ENCODE measurements at places on chromosomes 5 and 9.

- DNase-seq = no peak
Measured at GRCh38 chr5:66932457-66932856, 264.1 kb downstream of the CD180 start.

DNA sequence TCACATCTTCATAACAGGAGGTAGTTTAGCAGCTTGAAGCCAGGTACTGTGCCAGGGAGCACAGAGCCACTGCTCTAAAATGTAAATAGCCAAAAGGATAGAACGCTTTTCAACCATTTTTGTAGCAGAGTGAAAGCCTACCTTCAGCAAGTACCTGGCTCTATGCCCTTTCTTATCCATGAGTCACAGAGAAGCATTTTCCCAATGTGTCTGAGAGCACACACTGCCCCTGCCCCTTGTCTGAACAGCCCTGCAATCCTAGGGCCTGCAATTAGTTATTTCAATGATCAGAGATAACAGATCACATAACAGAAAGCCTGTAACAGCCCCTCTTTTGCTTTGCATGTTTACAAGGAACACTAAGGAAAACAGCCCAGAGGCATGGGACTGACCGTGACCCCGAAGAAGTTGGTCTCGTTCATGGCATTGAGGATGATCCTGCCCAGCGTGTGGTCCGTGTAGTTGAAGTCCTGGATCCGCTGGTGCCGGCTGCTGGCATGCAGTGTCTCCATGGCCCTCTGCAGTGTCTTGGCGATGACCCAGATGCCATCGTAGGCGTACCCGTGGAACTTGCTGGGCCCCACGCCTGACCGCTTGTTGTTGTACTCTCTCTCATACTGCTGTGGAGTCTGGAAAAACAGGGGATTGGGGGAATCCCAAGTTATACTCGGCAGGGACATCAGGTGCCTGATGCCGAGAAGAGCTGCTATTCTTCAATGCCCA, 198.3 kb upstream of the TBC1D2 start:
- DNase-seq = no peak

- DNase-seq = peak; percentile 73
Measured at GRCh38 chr9:130128251-130128650, 44.0 kb upstream of the NCS1 start.

DNA sequence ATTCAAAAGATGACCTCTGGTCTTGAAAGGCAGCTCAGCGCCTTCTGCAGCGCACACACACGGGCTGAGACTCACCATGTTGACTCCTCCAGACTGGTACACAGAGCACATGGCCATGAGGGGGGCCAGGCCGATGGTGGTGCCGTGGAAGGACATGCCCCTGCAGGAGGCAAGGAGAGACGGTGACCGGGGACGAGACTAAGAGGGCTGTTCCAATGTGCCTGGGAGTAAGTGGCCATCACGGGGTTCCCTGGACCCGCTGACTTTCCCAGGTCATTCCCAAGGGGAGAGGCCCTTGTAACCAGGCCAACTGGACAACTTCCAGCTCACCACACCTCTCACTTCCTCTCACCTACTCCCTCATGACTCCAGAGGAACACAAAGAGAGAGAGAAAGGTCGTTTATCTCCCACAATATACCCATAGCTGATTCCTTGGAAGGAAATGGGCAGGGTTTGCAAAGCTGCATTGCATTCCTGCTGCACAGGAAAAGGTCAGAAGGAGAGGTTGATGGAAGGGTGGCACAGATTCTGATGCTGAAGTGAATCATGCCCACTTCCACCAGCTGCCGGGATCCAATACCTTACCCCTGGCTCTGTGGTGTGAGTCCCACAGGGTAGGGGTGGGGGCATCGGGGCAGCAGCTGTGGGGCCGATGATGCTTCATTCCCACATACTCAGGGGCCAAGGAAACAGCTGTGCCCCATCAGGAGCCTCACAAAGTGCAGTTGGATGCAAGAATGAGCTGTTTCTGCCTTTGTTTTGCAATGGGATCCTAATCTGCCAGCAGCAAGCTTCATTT, 47.2 kb downstream of the NIPAL4 start:
- DNase-seq = no peak

DNA sequence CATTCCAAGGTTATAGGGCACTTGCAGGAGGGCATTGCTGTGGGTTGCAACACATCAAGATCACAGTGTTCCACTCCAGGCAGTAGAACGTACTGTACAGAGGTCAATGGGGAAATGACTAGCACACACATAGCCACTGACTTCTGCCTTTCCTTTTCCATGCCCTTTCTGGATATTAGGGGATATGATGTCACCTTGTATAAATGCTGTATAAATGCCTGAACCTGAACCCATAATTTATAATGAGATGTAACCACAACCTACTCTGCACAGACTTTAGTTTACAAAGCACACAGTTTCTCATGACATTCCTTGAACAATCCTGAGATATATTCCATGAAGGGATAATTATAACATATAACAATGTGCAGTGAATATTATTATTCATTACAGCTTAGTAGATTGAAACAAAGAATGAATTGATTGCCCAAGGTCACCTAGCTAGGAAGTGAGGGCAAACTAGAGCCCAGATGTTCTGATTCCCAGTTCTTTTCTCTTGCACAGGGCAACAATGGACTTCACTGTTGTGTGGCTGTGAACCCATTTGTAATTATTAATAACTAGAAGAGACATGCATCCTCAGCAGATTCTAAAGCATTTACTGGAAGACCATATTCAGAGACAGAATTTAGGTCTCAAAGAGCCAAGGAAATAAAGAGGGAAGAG, 5.6 kb upstream of the ABLIM3 start:
- DNase-seq = no peak

- DNase-seq = no peak
Measured at GRCh38 chr5:56941981-56942380, 9.9 kb downstream of the MIER3 start.

DNA sequence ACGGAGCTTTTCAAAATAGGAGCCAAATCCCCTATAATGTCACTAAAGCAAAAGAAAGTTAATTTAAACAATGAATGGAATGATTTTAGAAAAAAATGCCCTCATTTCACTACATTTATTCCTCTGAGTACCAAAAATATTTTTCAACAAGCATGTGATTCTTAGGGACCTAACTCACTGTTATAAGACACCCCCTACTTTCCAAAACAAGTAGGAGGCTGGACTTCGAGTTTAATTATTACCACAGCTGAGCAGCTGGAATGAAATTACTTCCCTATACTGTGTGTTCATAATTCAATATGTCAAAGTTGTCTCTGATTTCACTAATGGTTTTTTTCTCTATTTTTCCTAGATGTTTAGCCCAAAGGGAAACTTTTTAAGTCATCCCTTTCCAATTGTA, 61.6 kb downstream of the SAXO1 start:
- no peak for DNase-seq

DNA sequence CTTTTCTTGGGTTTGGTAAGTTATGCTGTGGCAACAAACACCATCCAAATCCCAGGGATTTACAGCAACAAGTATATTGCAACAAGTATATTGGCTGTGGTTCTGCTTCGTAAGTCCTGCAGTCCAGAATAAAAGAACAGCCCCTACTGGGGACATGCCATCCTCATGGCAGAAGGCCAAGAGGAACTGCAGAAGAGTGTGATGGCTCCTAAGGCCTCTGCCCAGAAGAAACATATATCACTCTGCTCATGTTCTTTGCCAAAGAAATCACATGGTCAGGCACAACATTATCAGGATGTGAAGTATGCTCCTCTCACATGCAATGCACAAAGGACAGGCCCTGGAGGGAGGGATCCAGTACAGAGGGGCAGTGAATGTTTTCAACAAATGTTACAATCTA, 159.6 kb upstream of the TAS2R1 start:
- DNase-seq = no peak

- no peak for DNase-seq
Measured at GRCh38 chr5:87944553-87945285, 323.9 kb downstream of the TMEM161B start.

DNA sequence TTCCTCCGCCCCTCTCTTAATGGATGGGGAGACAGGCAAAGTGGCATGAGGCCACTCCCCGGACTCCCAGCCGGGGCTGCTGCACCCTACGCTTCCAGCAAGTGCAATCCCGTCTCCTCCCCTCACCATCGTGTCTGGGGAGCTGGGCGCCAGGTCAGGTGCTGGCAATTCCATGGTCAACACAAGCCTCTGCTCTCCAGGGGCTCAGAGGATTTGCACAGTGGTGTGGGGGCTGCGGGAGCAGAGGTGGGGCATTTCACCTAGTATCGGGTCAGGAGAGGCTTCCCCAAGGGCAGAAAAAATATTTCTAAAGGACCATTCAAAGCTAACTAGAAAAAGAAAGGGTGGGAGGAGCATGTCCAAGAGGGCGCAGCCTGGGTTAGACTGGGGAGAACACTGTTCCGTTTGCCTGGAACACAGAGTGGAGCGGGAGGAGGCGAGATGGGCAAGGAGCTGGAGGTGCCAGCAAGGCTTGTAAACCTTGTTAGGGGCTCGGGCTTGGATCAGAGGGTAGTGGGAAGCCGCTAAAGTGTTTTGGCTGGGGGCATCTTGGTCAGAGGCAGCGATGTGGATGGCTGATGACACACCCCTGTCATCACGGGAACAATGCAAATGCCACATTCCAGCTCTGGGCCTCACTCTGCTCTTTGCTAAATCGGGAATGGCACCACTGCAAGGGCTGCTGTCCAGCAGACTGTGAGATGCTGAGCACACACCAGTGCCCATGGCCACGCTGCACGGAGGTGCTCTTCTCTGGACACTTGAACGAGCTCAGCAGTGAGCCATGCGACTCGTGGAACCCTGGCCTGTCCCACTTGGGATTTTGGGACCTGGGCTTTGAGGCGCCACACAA, 191.7 kb downstream of the CDK5RAP2 start:
- DNase-seq = no peak

DNA sequence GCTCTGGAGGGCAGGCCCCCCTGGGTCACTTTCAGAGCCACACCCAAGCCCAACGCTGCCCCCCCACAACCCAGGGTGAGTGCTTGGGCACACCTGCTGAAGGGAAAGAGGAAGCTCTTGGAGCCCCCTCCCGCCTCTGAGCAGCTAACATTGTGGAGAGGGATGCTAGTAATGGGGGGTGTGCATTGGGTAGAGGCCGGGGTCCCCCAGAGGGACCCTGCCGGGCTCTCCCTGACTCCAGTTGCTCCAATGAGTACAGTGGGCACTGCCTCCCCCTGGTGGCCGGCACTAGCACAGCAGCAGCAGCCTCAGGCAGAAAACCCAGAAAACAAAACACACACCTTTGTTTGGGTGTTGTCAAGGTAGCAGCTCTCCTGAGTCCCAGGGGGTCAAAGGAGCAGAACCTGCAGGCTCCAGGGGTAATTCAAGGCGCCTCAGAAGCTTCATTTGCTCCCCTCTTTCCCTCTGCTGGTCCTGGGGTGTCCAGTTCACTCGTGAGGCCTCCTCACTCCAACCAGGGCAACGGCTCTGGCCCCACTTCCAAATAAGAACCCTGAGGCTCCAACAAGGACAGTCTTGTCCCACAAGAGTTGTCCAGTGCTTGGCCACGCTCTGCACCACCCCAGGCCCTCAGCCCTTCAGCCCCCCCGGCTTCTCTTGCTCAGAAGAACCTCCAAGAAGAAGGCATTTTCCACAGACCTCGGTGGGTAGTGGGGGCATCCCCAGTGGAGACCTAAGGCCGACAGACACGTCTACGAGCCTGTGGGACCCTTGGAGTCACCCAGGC, 16.1 kb downstream of the GBGT1 start:
- peak; percentile 84 for DNase-seq

- no peak for DNase-seq
Measured at GRCh38 chr5:140647042-140647419, 399 bp downstream of the NDUFA2 start.

GRCh38 chr5:9454012-9454481, 91.8 kb downstream of the SEMA5A start:
- no peak for DNase-seq

DNA sequence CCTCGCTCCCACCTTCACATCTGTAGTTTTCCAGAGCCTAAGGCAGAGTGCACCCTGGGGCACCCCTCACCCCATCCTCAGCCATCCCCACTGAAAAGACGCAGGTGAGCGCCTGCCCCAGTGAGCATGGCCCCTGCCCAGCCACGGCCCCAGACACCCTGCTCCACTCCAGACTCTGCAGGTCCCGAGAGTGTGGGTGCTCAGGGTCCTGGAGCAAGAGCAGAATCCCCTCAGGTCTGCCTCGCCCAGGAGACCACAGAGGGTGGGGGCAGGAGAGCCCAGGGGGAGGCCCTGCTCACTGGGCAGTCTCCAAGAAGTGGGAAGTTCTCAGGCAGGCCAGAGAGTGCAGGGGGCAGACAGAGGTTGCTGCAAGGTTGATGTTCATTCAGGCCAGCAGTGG, 158.6 kb upstream of the PPP1R26 start:
- DNase-seq = no peak

DNA sequence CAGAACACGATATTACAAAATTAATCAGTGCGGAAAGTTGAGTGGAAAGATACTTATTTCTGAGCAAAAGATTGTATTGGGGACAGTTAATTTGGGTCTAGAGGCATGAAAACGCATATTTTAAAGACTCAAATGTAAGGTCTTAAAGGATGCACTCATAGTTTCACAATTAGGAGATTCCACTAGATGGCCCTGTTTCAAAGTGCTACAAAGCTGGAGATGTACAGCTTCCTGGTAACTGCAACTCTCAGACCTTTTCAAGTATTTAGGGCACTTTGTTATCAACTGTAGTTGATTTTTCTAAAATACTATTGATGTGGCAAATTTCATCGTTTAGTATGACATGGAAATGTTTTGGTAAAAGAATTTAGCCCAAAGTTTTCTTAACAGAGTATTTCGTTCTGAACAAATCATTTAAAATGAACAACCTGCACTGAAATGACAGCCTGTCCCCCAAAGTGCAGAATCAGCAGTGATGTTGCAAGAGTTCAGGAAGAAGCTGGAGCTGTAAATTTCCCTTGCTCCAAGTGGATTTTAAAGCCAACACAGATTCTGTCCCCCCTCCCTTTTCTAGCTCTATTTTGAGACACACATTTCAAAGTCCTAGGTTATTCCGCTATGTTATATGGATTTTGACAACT, 16.2 kb upstream of the NDUFB6 start:
- no peak for DNase-seq

- DNase-seq = no peak
Measured at GRCh38 chr5:78505860-78506259, 142.7 kb downstream of the LHFPL2 start.

DNA sequence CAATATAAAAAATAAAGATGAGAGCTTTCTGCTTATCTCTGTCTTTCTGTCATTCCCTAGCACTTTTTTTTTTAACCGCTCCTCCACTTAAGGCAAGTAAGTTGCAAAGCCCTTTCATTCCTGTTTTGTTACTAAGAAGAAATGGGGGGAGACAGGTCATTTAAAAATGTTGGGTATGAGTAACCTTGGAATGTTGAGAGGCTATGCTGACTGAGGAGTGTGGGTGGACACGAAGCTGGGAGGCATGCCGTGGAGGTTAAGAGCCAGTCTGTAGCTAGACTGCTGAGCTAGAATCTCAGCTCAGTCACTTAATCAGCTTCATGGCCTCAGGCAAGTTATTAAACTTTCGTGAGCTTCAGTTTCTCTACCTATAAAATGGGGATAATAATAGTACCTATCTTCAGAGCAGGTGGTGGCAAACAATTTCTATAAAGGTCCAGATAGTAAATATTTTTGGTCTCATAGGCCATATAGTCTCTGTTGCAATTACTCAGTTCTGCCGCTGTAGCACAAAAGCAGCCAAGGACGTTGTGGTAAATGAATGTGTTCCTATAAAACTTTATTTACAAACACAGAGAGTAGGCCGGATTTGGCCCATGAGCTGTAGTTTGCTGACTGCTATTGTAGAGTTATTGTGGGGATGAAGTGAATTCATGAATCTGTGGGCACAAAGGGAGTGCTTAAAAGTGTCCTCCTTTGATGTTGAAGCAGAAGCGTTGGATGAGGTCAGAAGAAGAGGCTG, 220.0 kb downstream of the GABBR2 start:
- DNase-seq = no peak

Measured in activated naive CD8-positive, alpha-beta T cell treated with anti-CD3 and anti-CD28 coated beads for 36 hours (primary cell).